ENCODE measurements at places on chromosomes 3 and 15. TPM values are rescaled to one million over a fixed set of nuclear protein-coding genes. Genes with fewer than 3 reads are reported as not detected.

The FBXO40 gene
- not detected for total RNA-seq

The PTX3 gene
- 9.2 TPM for total RNA-seq

The CXCR6 gene
- 2.1 TPM for total RNA-seq

The KCNAB1 gene
- 15.1 TPM for total RNA-seq

The DISP2 gene
- 0.32 TPM for total RNA-seq

The FOXL2 gene
- not detected for total RNA-seq

The TF gene
- 62.8 TPM for total RNA-seq

The PRKCD gene
- 36.3 TPM for total RNA-seq

The ADIPOQ gene
- total RNA-seq: 8.2 TPM

- H3K4me3 ChIP-seq: no peak overlapping the region
- peaks cover 8% of the 10 kb centered on the region for H3K36me3 ChIP-seq
- peak overlapping the region; percentile 97 for H3K27ac ChIP-seq
- H3K27me3 ChIP-seq: no peaks in the 10 kb centered on the region
- peaks cover 16% of the 10 kb centered on the region for H3K4me1 ChIP-seq
Measured at GRCh38 chr3:11570789-11571495, 72.8 kb downstream of the VGLL4 start.

DNA sequence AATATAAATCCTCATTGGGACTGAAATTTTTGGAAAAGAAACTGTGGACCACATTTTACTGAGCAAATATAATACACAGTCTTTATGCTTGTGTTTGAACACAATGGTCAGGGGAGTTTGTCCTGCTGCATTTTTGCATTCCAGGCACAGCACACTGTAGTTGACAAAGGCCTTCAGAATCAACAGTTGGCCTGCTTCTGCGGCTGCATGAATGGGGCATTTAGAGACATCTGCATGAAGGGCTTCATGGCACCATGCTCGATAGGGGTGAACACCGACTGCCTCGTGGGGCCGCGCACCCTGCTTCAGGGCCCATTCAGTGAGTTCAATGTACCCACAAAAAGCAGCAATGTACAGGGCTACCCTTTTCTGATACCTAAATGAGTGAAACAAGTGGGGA, 15.4 kb upstream of the COMMD2 start:
- no peak overlapping the region for H3K27ac ChIP-seq
- no peaks in the 10 kb centered on the region for H3K27me3 ChIP-seq
- H3K4me3 ChIP-seq: no peak overlapping the region
- H3K36me3 ChIP-seq: no peaks in the 10 kb centered on the region
- DNase-seq: no peak

GRCh38 chr3:43792904-43793303, 102.2 kb downstream of the ABHD5 start:
- H3K27ac ChIP-seq: no peak overlapping the region
- no peak for DNase-seq
- H3K4me3 ChIP-seq: no peak overlapping the region

DNA sequence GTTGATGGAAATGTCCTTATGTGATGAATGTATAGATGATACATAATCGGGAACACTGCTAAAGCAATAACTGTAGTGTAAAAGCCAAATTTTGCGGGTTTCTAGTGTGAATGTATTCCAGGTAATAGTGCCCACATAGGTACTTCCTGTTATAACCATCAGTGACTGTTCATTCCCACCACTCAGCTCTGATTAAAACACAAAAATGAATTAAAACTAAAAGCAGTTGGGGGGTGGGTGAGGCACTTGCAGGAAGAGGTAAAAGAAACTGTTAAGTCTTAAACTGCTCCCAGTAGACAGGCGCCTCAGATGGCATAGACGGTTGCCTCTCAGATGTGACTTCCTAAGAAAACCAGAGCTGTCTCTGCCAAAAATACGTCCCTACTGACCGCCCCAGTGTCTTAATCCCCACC, 893 bp upstream of the MTHFS start:
- no peaks in the 10 kb centered on the region for H3K4me1 ChIP-seq
- DNase-seq: no peak
- H3K4me3 ChIP-seq: peak overlapping the region; percentile 74
- H3K27me3 ChIP-seq: no peaks in the 10 kb centered on the region
- peak overlapping the region; percentile 97 for H3K27ac ChIP-seq
- H3K36me3 ChIP-seq: no peaks in the 10 kb centered on the region

- H3K27ac ChIP-seq: no peak overlapping the region
- no peak overlapping the region for H3K4me3 ChIP-seq
- H3K4me1 ChIP-seq: no peaks in the 10 kb centered on the region
- H3K36me3 ChIP-seq: no peaks in the 10 kb centered on the region
Measured at GRCh38 chr15:44882499-44882968, 74.0 kb upstream of the TERB2 start.

DNA sequence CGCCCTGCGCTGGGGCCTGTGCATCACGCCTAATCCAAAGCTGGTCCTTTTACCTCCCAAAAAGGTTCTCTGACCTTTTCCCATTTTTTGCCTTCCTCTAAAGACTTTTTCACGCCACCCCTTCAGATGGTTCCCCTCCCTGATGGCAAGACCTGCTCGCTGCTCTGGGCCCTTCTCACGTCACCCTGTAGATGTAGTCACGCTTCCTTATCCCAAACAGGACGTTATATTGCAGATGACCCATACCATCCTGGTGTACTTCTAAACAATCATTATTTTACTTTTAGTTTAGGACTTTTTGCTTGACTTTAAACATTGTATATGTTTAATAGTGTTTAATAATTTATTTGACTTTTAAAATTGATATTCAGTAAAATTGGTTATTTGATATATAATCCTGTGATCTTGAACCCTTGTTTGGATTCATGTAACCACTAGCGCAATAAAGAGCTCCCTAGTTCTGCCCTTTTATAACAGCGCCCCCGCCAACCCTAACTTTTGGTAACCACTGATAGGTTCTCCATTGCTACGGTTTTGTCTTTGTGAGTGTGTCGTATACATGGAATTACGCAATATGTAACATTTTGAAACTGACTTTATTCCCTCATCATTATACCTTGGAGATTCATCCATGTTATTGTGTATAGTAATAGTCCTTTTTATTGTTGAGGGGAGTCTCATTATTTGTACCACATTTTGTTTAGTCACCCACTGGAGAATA, 159.0 kb upstream of the CHRNA7 start:
- peak overlapping the region; percentile 40 for H3K27ac ChIP-seq
- no peaks in the 10 kb centered on the region for H3K27me3 ChIP-seq
- H3K36me3 ChIP-seq: no peaks in the 10 kb centered on the region
- no peak for DNase-seq

DNA sequence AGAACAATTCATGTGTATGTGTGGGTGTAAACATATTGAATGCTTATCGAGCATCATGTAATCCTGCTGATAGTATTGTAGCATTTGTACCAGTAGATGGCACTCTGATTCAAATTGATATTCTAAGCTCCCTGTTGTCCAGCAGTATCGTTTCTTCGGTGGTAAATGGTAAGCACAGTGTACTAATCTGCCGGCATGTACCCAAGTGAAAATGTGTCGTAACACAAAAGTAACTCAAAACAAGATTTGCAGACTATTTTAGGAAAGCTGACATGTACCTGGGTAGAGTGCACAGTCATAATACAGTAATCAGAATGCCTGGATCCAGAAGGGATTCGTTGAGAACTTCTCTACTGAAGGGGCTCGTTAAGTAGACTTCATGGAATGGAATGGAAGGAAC, 31.7 kb upstream of the MNS1 start:
- H3K4me1 ChIP-seq: no peaks in the 10 kb centered on the region
- no peak overlapping the region for H3K27ac ChIP-seq
- no peaks in the 10 kb centered on the region for H3K27me3 ChIP-seq
- no peak for DNase-seq
- peak overlapping the region; percentile 44 for H3K4me3 ChIP-seq

GRCh38 chr3:9295007-9295406, 45.6 kb upstream of the SRGAP3 start:
- H3K4me1 ChIP-seq: no peaks in the 10 kb centered on the region
- no peak overlapping the region for H3K4me3 ChIP-seq
- no peaks in the 10 kb centered on the region for H3K27me3 ChIP-seq
- no peak for DNase-seq
- no peaks in the 10 kb centered on the region for H3K36me3 ChIP-seq
- no peak overlapping the region for H3K27ac ChIP-seq

DNA sequence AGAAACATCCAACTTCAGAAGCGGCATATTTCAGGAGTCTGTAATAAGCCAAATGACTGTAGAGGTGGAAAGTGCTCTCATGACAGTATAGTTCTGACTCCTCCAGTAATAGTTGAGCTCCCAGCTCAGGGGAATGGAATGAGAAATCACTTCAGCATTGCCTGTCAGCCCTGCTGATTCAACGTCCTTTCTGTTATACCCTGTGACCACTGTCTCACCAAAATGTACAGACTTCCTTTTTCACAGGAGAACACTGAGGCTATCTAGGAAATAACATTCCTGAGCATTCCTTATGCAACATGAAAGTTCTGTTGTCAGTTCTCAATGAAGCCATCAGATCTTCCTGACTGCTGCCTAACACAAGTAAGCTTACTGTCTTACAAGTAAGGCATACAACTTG, 284.5 kb upstream of the MME start:
- H3K36me3 ChIP-seq: no peaks in the 10 kb centered on the region
- H3K4me1 ChIP-seq: no peaks in the 10 kb centered on the region
- H3K27ac ChIP-seq: no peak overlapping the region
- no peak overlapping the region for H3K4me3 ChIP-seq
- H3K27me3 ChIP-seq: no peaks in the 10 kb centered on the region

- DNase-seq: no peak
- no peak overlapping the region for H3K27ac ChIP-seq
- H3K36me3 ChIP-seq: no peaks in the 10 kb centered on the region
- no peaks in the 10 kb centered on the region for H3K27me3 ChIP-seq
Measured at GRCh38 chr3:174193604-174194003, 665.5 kb upstream of the NAALADL2 start.

- H3K4me3 ChIP-seq: no peak overlapping the region
- DNase-seq: no peak
Measured at GRCh38 chr15:62275831-62276230, 110.7 kb upstream of the C2CD4B start.

DNA sequence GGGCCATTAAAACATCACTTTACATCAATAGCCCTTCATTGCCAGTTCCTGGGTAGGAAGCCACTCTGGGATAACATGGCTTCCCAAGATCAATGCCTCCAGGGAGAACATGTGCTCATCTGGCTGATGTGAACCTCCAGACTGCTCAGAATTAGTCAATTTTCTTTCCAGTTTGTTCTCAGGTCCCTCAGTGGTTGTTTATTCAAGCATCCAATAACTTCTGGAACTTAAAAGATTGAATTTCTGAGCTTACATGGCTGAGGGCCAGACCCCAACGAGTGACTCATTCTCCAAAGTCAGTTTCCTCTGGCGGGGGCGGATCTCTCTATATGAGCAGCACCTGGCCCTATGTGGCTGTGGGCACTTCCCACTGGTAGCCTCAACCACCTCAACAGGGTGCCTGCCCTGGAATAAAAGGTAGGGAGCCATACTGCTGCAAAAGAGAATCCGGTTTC, 34.0 kb downstream of the LYZL4 start:
- H3K36me3 ChIP-seq: no peaks in the 10 kb centered on the region
- no peaks in the 10 kb centered on the region for H3K27me3 ChIP-seq
- no peak overlapping the region for H3K4me3 ChIP-seq
- H3K27ac ChIP-seq: no peak overlapping the region
- no peak for DNase-seq
- no peaks in the 10 kb centered on the region for H3K4me1 ChIP-seq

DNA sequence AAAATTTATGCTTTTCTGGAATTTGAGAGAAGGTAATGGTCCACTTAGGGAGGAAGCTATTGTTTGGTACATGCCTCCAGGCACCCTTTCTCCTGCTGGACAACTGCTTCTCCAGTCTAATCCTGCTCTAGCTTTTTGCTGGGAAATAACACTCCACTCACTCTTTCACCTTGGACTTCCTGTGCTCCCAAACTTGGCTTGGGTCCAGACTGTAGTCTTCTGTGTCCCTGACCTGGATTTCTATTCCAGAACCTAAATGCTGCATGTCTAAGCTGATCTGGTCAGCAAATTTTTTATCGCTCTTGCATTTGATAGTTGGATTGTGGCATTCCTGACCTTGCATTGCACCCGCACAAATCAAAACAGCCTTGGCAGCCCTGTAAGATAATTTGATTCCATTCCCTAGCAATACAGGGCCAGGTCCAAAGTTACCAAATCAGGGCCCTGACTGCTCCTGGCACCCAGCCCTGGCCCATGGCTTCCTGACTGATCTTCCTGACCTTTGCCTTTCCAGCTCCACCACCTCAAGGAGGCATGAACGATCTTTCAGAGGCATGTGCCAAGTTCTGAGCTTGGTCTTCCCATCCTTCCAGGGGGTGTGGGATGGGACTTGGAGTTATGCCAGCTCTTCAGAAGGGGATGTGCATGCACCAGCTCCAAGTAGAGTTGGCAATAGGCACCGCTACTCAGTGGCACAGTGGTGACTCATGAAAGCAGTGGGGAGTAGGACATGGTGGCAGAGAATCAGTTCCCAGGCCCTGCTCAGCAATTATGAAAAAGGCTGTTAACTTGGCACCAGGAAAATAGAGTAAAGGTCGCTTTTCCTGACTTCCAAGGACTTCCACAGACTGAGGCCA, 43.9 kb upstream of the GOLGA8J start:
- H3K36me3 ChIP-seq: no peaks in the 10 kb centered on the region
- no peak overlapping the region for H3K27ac ChIP-seq
- H3K4me3 ChIP-seq: no peak overlapping the region

DNA sequence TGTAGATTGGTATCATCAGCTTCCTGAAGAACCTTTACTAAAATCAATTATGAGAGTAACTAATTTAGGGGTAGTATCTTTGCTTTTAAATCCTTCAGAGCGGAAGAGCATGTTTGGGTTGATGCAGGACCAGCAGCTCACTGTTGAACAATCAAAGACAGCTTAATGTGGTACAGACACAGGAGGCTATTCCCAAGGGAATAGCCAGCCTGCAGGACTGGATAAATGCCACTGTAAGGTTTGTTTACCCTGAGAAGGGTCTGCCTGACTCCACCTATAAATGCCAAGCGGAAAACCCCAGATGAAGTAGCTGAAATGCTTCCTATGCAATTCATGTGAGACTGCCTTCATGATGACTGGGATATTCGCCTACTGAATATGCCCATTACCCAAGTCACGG, 16.0 kb upstream of the STAC start:
- H3K4me3 ChIP-seq: no peak overlapping the region
- no peak overlapping the region for H3K27ac ChIP-seq
- no peaks in the 10 kb centered on the region for H3K36me3 ChIP-seq
- H3K27me3 ChIP-seq: no peaks in the 10 kb centered on the region
- H3K4me1 ChIP-seq: no peaks in the 10 kb centered on the region

DNA sequence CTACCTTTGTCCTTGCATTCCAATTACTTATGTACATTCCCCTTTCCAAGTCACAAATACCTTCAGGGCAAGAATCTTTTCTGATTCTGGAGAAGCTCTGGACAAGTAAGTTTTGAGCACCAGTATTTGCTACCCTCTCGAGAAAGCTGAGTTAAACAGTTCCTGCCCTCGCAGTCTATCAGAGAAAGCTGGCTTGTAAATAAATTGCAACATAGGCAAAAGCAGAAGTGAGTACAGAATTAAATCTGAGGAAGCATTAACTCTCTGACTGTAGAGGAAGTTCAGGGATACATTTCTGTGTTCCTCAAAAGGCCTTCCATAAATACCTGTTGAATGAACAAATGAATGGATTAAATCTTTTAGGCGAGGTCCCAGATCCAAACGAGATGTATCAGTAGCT, 1.2 kb downstream of the OSBPL11 start:
- no peaks in the 10 kb centered on the region for H3K36me3 ChIP-seq
- H3K4me1 ChIP-seq: peaks cover 29% of the 10 kb centered on the region
- no peak for DNase-seq
- H3K27me3 ChIP-seq: no peaks in the 10 kb centered on the region
- peak overlapping the region; percentile 76 for H3K4me3 ChIP-seq
- peak overlapping the region; percentile 94 for H3K27ac ChIP-seq

GRCh38 chr15:81197255-81197630, 564 bp downstream of the IL16 start:
- H3K36me3 ChIP-seq: no peaks in the 10 kb centered on the region
- DNase-seq: no peak
- no peak overlapping the region for H3K4me3 ChIP-seq
- no peak overlapping the region for H3K27ac ChIP-seq
- no peaks in the 10 kb centered on the region for H3K4me1 ChIP-seq

Measured in ascending aorta (tissue), 2 donors.